ENCODE measurements at places on chromosomes 13 and 19.
A peak's percentile ranks its signal among the peaks of the same experiment; 100 is the strongest.

DNA sequence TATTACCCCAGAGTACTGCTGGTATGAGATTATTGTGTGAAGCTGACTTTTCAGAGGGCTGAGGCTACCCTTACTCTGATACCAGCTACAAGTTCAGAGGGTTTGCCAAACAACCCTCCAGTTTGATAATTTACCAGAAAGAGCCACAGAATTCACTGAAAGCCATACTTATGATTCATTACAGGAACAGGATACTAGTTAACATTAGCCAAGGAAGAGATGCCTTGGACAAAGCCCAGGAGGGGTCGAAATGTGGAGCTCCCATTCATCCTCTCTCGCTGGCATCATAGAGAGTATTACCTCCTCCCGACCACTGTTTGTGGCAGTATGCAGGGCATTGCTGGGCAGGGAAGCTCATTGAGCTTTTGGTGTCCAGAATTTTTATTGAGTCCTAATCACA, 364.3 kb downstream of the KCNRG start:
- peak; percentile 31 for DNase-seq

DNA sequence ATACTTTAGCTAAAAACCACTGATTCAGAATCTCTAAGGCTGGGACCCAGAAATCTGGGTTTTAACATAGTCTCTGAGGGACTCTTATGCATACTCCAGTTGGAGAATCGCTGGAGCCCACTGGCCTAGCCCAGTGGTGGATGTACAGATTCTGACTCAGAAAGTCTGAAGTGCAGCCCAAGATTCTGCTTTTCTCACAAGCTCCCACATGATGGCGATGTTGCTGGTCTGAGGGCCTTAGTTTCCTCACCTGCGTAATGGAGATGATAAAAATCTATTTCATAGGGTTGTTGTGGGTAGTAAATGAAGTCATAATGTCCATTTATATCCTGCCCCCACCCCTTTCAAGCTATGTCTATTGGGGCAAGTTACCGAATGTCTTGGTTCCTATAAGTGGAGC, 7.7 kb upstream of the CDADC1 start:
- peak; percentile 24 for DNase-seq

DNA sequence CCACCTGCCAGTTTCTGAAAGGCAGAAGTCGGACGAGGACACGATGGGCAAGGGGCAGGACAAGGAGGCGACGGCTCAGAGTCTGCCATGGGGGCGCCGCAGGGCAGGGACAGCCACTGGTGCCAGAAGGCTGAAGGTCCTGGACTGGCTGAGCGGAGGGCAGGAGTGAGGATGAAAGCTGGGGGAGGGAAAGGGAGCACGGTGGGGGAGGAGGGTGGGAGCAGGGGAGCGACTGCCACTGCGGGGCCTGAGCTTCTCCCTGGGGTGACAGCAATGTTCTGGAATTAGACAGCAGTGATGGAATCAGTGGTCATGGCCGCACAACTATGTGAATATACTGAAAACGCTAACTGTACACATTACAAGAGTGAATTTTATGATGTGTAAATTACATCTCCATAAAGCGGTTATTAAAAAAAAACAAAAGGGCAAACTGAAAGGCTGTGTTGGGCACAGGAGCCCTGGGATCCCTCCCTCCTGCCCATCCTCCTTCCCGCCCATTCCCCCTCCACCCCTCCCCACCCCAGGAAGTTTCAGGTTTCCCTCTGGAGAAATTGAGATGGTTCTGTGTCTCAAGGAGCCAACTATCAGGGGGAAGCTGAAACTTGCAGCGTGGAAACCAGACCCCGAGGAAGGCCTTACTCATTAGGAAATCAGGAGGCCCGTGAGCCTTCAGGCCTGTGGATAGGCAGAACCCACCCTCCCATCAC, 15.9 kb downstream of the MLLT1 start:
- peak; percentile 64 for DNase-seq

GRCh38 chr19:16229322-16229641, 31.6 kb downstream of the AP1M1 start:
- no peak for DNase-seq

DNA sequence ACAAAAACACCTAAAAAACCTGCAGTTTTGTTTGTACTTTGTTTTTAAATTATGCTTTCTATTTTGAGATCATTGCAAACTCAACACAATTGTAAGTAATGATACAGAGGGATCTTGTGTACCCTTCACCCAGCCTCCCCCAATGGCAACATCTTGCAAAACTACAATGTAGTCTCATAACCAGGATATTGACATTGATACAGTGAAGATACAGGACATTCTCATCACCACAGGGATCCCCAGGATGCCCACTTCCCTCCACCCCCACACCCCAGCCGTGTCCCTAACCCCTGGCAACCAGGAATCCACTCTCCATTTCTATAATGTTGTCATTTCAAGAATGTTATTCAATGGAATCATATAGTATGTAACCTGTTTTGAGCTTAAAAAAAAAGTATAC, 10.3 kb upstream of the C5AR2 start:
- no peak for DNase-seq

DNA sequence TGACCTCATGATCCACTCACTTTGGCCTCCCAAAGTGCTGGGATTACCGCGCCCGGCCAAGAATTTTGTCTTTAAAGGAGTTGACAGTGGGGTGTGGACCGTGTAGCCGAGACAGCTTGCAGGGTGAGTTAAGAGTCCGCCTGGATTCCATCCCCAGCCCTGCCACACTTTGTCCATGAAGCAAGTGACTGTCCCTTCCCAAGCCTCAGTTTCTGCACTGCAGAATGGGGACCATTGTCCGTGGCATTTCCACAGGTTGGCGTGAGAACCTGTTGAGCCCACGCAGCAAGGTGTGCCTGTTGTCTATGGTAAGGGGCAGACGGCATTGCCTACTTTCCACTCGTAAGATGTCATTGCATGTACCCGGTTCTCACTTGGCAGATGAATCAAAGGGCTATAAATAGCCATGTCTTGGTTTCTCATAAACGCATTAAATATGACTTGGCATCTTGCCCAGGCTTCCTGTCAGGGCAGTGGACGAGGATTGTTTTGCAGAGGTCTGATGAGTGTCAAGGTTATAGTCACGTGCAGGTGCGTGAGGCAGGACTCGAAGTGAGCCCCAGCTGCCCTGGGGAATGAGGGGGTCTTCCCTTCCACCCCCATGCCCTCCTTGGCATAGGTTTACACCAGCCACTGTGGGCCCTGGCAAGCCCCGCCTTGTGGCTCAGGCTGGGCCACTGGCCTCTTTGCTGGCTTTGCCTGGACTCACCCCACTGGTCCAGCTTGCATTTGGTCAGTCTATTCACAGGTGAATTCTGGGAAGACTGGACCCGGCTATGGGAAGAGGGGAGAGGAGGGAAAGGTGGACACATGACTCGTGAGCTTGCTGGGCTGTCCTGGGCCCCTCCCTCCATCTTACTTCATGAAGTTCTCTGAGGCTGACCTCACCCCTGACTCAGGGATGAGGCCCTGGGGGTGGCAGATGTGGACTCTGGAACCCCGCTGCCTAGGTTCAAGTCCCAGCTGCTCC, 14.6 kb downstream of the FAM187B start:
- peak; percentile 51 for DNase-seq

- peak; percentile 52 for DNase-seq
Measured at GRCh38 chr19:4972509-4973230, 3.8 kb downstream of the KDM4B start.

DNA sequence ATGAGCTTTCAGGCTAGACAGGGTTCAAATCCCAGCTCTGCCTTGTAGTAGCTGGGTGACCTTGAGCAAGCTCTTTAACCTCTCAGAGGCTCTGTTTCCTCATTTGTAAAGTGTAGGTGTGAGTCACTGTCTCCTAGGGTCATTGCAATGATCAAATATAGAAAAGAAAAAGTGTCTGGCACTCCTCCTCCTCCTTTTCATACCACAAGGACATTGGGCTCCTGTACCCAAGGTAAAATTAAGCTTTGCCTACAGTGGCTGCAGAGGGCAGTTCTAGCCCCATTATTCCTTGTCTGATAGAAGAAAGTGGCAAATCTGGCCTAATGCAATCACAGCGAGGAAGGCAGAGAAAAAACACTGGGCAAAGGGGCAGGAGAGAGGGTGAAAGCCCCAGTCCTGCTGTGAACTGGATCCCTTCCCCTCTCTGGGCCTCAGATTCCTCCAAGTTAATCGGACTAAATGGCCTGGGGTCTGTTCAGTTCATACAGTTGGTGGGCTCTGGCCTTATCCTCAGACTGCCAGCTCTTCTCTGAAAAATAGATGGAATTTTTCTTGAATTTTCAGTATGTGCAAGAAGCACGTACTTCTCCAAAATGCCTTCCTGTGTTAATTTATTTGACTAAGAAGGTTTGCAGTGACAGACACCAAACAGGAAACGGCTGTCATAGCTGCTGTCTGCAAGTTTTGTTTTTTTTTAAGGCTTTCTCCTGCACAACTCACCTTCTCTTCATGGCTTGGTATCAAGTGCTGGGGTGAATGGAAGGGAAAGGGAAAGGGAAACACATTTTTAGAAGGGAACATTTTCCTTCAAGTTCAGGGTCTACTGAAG, 35.3 kb downstream of the RGCC start:
- DNase-seq: no peak

DNA sequence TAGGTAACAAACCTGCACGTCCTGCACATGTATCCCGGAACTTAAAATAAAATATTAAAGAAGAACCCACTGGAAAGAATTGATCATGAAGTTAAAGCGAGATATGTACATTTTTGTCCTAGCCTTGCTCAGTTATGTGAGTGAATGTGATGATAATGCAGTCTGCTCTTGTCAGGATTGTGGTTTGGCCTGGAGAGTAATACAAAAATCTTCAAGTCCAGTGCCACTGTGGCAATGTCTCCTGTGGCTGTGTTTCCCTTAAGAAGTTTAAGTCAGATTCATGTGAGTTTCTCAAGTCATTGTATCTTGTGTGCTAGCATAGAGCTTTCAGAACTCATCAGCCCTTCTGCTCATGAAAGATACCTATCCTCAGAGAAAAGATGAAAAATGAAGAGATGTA, 18.0 kb upstream of the ITGBL1 start:
- DNase-seq: peak; percentile 32

GRCh38 chr13:103487841-103488240, 421.6 kb upstream of the SLC10A2 start:
- peak; percentile 6 for DNase-seq

- DNase-seq: no peak
Measured at GRCh38 chr19:8663920-8664670, 33.7 kb downstream of the NFILZ start.

GRCh38 chr13:109699628-109700071, 86.7 kb downstream of the IRS2 start:
- no peak for DNase-seq

GRCh38 chr13:73521985-73522524, 463.2 kb downstream of the KLF5 start:
- DNase-seq: no peak

GRCh38 chr19:50321831-50322230, 7.3 kb downstream of the KCNC3 start:
- no peak for DNase-seq

DNA sequence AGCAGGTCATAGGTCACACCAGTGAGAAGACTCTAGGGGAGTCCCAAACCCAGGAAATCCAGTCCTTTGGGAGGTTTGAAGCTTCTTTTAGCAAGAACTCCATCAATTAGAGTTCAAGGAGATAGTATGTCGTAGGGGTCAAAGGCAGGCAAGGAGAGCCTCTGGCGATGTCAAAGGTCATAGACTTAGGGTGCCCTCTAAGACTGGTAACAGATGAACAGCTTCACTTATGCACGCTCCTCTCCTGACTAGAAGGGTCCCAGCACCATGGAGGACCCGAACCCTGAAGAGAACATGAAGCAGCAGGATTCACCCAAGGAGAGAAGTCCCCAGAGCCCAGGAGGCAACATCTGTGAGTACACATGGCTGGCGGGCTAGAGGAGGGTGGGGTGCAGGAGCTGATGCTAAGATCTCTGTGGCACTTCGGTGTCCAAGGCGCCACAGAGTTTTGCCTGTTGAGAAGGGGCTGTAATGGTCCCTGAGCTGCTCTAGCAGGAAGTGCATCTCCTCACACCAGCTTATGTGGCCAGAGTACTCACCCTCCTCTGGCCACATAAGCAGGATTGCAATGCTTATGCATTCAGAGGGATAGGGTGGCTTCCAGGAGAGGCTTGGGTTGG, 557 bp downstream of the ZNF576 start:
- DNase-seq: no peak

DNA sequence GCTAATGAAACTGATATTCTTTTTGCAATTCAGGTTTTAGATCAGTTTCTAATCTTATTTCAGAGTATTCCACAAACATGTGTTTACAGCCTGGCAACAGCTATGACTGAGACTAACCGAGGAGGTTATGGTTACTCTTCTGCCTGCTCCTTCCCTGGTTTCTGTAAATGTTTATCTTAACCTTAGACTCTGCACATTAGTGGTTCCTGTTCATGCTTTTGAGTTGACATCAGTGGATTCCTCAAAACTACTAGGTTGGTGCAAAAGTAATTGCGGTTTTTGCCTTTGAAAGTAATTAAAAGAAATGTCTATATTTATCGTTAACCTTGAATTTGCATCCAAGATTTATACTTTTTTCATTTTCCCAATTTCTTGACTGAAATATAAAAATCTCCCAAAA, 237.0 kb upstream of the TSHZ3 start:
- peak; percentile 10 for DNase-seq

DNA sequence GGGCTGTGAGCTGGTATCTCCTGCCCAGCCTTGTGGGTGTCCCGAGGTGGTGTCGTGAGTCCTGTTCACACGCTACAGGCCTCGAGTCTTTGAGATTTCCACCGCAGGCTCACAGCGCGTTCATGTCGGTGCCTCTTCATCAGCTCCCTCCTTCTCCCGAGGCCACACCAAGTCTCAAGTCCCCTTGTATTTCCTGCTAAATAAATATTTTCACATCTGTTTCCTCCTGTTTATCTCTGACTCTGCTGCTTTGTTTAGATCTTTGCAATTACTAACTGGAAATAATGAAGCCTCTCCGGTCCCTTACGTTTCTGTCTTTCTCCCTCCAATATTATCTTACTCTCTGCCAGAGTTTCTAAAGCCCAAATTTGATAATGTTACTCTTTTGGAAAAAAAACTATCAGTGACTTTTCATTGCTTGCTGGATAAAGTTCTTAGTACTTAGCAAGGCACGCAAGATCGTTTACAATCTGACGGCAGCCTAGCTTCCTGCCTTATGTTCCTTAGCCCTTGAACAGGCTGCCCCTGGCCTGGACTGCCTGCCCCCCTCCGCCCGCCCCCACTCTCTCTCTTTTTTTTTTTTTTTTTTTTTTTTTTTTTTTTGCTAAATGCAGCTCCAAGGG, 130.5 kb upstream of the RNF113B start:
- DNase-seq: no peak

GRCh38 chr19:53771144-53771543, 53.0 kb downstream of the NLRP12 start:
- no peak for DNase-seq

GRCh38 chr13:50152224-50152623, 137.0 kb downstream of the KCNRG start:
- DNase-seq: no peak

- no peak for DNase-seq
Measured at GRCh38 chr19:42272535-42272897, 3.5 kb downstream of the CIC start.

- no peak for DNase-seq
Measured at GRCh38 chr19:51251468-51251820, 564 bp downstream of the SIGLECL1 start.
